ENCODE measurements at places on chromosomes 4 and X.
A peak's percentile ranks its signal among the peaks of the same experiment; 100 is the strongest.

- DNase-seq: no peak
These were observed 103.5 kb downstream of the CNOT6L start for GRCh38 chr4:77715414-77716290.

DNA sequence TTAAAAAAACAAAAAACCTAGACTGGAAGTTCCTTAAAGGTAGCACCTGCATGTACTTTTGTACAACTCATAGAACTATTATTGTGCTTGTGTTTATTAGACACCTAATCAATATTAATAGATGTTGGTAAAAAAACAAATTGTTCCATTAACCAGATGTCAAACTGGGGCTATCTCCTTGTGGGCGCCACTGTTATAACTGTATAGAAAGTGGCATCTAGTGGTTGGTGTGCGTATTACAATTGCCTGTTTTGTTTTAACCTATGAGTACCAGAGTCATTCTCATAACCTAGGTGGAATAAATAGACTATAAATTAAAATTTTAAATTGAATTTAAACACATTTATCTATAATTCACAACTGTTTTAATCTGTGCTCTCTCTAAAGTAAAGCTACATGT lies 97.4 kb downstream of the COL4A5 start:
- peak; percentile 17 for DNase-seq

- no peak for DNase-seq
These were observed 302.7 kb downstream of the GPM6A start for GRCh38 chr4:175509320-175509719.

DNA sequence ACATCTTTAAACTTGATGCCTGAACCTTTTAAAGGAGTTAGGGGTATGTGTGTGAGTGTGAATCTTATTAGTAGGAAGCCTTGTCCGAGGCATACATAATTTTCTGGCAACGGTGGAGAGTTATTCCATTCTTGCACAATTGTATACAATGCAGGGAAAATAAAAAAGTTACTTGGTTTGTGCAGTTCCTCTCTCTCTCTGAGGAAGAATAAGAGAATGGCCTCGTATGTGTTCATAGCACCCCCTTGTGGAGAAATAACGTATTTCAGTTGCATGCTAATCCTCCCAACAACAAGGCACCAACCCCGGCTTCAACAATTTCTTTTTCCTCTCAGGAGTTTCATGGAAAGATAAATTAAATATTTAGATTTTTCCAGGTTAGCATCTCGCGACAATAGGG lies 33.7 kb upstream of the FGF13 start:
- peak; percentile 59 for DNase-seq

DNA sequence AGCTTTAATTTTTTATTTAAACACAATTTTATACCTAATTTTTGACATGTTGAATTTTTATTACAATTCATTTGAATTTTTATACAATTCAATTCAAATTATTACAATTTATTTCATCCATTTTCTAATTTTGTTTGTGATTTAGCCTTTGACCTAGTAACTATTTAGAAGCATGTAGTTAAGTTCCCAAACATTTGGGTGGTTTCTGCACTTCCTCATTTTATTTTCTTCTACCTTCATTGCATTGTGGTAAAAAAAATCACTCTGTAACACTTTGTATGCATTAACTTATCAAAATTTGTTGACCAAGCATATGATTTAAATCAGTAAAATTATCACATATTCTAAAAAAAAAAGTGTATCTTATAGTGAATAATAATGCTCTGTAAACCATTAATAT lies 928.9 kb downstream of the ARAP2 start:
- no peak for DNase-seq

DNA sequence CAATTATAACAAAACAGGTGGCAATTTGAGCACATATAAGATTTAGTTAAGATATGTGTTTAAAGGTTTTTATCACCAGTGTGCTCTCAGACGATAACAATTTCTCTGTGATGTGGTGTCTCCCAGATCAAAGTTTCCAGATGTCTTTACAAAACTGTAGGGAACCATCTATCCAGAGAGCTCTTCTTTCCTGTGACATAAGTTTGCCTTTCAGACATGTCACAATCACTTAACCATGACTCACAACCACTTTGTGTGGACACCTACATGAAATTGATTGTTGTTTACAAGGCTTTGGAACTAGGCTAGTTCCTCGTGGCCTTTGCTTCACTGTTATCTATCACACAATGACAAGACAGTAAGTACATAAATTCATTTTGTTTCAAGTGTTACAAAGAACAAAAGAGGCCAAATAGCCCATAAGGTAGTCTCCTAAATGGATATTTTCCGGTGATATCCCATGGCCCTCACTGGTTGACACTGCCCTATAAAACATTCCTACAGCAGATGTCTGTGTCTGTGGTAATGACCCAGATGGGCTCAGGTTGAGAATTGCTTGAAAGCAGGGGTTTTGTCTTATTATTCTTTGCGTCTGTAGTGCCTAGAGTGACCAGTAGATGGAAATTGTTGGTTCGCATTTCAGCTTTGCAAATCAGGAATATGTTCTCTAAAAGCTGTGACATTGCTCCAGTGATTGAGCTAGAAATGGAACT lies 297.8 kb upstream of the FAM241A start:
- no peak for DNase-seq

Data from Ammon's horn (tissue), 1 donor.